Activated T-cell treated with anti-CD3 and anti-CD28 coated beads for 4 hours (primary cell): ENCODE measurements at places on chromosomes 13 and 19.

DNA sequence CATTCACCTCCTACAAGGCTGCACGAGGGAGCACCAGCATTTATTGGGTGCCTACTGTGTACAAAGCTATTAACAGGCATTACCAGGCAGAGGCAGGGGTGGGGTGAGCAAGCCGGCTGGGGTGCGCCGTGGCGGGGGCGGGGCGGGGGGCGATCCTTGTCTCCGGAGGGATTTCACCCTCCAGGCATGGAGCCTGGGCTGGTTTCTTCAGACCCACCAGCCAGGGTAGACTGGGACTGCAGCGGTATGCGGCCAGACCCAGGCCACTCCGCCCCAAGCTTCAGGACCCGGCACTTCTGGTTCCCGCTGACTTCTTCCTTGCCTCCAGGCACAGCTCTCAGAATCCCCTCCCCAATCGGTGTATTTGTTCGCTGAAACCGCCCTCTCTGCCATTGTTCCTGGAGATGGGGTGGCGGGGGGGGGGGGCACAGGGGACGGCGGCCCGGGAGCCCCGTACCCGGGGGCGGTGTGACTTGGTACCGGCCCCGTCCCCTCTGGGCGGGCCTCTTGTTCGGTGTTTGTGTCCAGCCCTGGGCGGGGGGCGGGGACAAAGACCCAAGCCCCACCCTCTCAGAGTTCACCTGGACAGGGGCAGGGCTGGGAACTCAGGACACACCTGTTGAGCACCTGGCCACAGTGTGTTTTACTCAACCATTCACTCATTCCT, 14.4 kb downstream of the TJP3 start:
- no peak for DNase-seq

- no peak for DNase-seq
These were observed at the start of gene RASIP1 for GRCh38 chr19:48740164-48740972. RASIP1 (minus strand) TSS chr19:48740610; CDS start chr19:48740282, 328 bp downstream.

GRCh38 chr19:40363069-40363468, 14.6 kb downstream of the PLD3 start:
- DNase-seq = no peak

- no peak for DNase-seq
These were observed 32.2 kb downstream of the F2RL3 start for GRCh38 chr19:16920816-16921529.

- no peak for DNase-seq
These were observed 25.9 kb upstream of the OR10H2 start for GRCh38 chr19:15701757-15702533.

- DNase-seq = no peak
These were observed 20.6 kb upstream of the GTF3A start for GRCh38 chr13:27403727-27404385.

DNA sequence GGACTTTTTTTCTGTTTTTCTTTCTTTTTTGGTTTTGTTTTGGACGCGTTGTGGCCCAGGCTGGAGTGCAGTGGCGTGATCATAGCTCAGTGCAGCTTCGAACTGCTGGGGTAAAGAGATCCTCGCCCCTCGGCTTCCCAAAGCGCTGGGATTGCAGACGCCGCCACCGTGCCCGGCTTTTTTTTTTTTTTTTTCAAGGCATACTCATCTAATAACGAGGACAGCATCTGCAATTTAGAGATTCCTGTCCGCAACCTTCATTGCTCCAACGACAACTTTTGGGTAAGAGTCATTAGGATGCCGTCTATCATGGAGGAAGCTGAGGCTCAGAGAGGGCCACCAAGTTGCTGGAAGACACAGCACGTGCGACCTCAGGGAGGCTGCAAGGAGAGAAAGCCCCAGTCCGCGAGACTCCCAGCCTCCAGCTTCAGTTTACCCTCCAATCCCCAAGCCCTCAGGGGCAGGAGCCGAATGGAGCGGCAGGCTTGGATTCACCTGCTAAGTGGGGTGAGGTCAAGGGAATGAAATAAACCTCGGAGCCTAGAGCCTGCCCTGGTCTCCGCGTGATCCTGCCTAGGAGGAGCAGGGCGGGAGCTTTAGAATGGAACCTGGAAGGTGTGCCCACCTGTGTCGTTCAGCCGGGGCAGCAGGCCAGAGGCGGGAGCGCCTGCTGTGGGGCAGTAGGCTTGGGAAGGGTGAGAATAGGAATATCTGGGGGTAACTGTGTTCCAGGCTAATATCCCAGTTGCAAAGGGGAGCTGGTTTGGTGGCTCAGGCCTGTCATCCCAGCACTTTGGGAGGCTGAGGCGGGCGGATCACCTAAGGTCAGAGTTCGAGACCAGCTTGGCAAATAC, 676 bp upstream of the POLRMT start:
- no peak for DNase-seq

GRCh38 chr19:46725859-46726393, 9.0 kb upstream of the PRKD2 start:
- no peak for DNase-seq

DNA sequence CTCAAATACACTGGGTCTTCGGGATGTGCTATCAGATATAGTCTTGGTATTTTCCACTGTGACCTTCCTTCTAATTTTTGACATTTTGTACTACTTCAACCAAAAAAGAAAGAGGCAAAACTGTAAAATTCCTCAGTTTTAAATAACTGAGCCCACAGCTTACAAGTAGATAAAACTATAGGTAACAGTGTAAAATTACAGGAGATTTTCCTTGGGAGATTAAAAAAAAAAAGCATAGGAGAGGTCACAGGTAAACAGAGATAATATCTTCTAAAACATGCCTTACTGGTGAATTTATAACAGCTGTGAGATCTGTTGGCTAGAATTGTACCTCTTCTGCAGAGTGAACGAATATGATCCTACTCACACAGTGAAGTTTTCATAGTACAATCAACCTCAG, 7.1 kb downstream of the ZC3H13 start:
- DNase-seq = no peak

GRCh38 chr13:83178008-83178407, 704.3 kb downstream of the SLITRK1 start:
- no peak for DNase-seq

DNA sequence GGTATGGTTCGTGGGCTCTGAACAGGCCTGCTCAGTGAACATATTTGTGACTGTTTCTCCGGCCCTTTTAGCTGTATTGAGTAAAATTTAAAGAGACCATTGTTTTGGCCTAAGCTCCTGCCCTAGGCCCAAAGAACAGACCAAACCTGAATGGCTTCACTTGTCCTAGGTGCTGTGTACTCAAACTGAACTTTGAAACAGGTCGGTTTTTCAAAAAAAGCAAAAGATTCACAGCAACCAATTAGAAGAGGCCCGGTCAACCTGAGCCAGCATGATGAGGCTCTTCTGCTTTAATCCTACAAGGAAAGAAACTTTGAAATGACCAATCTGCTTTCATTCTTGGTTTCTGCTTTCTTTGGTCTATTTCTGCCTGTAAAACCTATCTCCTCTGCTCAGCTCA, 50.6 kb downstream of the USPL1 start:
- DNase-seq = no peak

- peak; percentile 49 for DNase-seq
These were observed 38.6 kb downstream of the LIG4 start for GRCh38 chr13:108176685-108177274.

GRCh38 chr13:77725071-77725470, 27.6 kb downstream of the SLAIN1 start:
- no peak for DNase-seq

DNA sequence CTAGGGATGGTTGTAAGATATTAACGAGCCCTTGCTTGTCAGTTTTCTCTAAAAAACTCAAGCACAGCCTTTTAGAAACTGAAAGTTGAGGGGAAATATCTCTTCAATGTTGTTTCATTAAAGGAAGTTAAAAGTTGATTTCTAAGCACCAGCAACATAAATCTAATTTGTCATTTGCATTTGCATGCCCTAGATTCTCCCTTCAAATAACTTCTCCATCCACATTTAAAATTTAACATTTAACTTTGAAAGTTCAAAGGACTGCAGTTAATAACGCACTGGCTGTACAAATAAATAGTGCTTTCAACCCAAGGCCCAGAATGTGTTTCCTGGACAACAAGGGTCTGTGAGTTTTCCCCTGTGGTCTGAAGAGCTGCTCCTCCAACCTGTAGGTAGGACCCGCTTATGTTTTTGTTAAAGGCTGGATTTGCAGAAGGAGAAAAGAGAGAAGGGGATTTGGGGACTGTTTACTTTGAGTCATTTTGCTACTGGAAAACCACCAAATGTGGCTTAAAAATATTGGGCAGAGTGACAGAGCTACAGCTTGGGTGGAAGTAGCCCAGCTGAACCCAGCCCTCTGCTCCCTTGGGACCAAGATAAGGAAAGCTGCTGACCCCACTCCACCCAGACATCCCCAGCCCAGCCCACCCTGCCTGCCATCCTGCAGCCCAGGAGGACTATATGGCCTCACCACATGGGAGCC, 39.8 kb downstream of the TNFRSF19 start:
- DNase-seq = no peak

GRCh38 chr13:97005625-97006262, 11.5 kb upstream of the OXGR1 start:
- DNase-seq = no peak

GRCh38 chr19:39399668-39400050, 7.0 kb upstream of the ZFP36 start:
- no peak for DNase-seq

DNA sequence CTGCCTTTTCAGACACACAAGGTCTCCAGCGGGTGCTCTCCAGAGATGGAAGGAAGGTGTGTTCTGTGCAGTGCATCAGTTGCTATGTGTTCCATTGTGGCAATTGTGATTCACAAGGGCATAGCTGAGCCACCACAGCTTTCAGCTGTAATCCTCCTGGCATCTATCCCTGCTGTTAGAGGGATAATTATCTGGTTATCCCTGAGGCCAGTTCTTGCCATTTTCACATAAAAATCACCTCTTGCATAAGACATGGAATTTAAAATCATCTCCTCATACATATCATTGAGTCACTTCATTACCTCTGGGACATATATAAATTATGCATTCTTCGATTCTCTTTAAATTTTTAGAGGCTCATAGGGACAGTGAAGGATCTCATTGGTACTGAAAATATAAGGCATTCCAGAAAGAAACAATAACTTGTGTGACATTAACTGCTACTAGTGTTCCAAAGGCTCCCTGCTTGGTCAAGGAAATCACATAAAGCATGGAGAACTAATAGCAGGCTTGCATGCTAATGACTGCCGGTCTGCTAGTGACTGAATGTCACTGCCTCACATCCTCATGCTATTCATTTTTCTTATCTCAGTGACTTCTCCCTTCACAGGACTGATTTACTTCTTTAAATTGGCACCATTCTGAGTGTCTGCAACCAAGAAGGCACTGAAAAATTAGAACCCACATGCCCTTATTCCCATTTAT, 214.0 kb downstream of the ENOX1 start:
- no peak for DNase-seq

- no peak for DNase-seq
These were observed 32.8 kb downstream of the ATP11A start for GRCh38 chr13:112722433-112723263.

DNA sequence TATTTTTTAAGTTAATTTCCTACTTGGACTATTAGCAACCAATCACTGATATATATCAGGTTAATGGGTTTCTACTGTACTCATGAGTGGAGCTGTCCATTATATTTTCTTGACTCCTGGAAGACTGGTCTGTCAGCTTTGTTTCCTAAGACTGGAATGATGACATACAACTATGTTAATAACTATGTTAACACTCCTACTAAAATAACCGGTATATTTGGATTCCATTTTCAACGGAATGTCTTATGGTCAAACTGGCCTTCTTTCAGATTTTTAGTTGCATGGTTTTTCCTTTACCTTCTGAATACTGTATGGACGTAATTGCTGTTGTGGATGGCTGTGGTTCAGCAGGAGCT, 45.8 kb upstream of the GPI start:
- no peak for DNase-seq

DNA sequence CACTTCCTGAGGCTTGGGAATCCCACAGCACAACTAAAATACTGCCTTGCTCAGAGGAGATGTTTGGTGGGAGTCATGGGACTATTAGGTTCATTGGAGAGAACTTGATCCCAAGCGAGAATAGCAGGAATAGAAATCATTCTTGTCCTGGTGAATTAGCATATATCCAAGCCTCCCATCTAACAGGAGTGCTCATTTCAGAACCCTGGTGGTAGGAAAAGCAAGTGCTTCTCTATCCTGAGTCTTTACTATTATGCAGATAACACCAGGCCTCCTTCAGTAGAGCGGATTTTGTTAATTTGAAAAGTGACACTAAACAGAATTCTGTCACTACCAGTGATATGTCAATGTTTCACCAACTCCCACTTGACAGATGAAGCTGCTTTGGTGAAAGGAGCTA, 199.5 kb downstream of the ATP8A2 start:
- DNase-seq = no peak

- DNase-seq = no peak
These were observed 1.4 kb downstream of the HNRNPUL1 start for GRCh38 chr19:41265395-41266153.

- DNase-seq = no peak
These were observed 68.8 kb downstream of the DNAJC3 start for GRCh38 chr13:95745752-95746151.

DNA sequence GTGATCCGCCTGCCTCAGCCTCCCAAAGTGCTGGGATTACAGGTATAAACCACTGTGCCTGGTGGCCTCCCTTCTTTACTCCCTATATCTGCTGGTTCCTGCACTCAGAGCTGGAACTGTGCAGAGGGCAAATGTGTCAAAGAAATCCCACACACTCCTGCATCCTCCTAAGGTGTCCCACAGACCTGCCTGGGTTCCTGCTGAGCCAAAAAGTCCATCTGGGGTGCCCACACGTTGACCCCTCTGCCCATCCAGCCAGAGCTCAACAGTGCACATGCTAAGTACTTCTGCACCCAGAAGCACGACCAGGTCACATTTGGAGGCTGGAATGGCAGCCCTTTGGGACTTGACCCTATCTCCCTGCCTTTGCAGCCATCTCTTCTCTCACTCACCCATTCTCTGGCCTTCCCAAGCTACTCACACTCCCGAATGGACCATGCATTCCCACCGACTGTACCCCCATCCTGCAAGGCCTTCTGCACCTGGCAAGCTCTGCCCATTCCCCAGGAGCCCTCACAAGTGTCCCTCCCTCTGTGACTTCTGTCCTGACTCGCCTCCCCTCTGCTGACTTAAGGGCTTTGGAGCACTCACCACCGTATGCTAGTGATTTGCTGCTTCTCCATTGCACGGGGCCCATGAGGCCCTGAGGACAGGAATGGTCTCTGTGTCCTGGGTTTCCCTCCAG, 152.1 kb downstream of the KCTD15 start:
- DNase-seq = no peak

DNA sequence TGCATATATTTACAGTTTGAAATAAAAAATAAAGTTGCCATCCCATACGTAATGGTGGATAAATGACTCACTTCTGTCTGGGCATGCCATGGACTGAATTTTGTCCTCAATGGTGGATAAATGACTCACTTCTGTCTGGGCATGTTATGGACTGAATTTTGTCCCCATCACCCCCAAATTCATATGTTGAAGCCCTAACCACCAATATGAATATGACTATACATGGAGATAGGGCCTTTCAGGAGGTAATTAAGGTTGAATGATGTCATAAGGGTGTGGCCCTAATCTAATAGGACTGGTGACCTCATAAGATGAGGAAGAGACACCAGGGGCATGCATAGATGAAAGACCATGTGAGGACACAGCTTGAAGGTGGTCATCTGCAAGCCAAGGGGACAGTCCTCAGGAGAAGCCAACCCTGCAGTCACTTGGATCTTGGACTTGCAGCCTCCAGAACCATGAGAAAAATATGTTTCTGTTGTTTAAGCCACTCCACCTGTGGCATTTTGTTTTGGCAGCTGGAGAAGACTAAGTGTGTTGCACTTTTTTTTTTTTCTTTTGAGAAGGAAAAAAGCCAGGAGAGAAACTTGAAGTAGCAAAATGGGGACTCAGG, 41.8 kb downstream of the RFC3 start:
- DNase-seq = no peak

- no peak for DNase-seq
These were observed 144.3 kb downstream of the ZNF536 start for GRCh38 chr19:30516531-30516930.
